ENCODE measurements at places on chromosomes 2 and 18.

DNA sequence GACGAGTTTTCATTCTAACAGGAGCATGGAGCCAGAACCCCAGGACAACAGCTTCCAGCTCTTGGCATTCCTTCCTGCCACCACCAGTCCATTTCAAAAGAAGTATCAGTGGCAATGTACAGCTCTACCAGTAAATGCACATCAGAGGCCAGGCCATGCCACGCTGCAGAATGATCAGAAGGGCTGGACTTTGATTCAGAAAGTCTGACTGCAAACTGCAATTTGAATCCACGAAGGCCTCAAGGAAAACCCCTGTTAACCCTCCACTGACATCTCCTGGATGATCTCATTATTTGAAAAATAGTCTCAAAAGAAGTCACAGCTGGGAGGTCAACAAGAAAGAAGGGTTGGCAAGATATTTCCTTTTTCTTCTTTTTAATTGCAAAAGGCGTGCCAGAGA, 119.2 kb downstream of the MYO5B start:
- no peak for DNase-seq

DNA sequence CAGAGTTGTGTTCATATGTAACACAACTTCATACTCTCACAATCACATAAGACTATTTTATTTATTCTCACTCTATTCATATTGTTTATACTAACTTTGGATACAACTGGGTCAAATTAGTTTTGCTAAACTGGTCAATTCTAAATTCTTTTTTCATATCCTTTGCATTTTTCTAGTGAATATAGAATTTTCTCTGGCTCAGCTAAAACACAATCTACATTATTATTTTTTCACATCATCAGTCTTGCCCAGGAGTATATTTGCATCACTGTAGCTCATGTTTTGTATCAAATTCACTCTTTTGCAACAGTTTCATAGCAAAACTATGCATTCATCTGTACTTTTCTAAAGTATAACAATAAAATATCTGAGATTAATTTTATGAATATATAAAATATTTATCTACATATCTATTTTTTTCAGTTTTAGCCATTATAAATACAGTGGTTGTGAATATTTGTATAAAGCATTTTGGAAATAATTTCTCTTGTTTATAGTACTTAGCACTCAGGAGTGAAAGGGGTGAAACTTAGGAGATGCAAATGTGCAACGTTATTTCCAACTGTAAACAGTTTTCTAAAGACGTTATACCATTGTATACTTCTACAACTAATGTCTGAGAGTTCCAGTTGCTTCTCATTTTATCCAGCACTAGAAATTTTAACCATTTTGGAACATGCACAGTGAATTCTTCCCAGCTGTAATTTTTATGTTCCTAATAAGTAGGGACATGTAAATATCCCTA, 854.6 kb downstream of the CBLN2 start:
- no peak for DNase-seq

DNA sequence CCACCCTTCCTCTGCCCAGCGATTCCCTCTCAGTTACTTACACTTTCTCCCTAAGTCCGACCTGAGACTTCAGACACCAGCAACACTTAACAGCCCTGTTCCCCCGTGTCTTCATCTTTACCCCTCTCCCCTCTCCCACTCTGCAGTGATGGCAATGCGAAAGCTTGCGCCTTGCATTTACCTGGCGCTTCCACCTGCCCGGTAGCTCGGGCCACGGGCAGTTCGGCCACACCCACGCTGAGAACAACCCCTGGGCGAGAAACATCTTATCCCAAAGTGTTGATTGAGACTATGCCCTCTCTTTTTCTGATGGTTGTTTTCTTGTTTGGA, 558 bp downstream of the DNAJC10 start:
- DNase-seq, result no peak

- no peak for DNase-seq
Measured at GRCh38 chr2:224572338-224572737, 12.8 kb downstream of the CUL3 start.

GRCh38 chr18:54229421-54230059, 5.1 kb upstream of the MBD2 start:
- DNase-seq, result no peak

GRCh38 chr2:168758970-168759820, 43.2 kb upstream of the NOSTRIN start:
- DNase-seq, result peak; percentile 73

GRCh38 chr18:31970617-31971016, 27.7 kb upstream of the TRAPPC8 start:
- no peak for DNase-seq

DNA sequence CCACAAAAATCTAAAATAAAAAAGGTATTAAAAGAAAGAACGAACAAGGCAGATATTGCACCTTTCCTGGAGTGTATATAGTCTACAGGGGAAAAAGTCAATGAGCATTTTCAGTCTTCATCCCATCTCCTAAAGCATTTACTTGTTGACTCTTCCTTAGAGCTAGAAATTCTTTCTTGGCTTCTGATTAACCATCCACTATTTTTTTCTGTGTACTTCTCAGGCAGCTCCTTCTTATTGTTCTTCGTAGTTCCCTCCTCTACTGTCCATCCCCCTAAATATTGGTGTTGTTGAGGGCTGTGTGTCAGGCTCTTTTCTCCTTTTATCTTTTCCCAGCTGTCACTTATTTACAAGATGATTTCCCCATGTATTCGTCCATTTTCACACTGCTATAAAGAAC, 3.5 kb upstream of the LAPTM4A start:
- no peak for DNase-seq

- no peak for DNase-seq
Measured at GRCh38 chr2:84460670-84461069, 1.6 kb upstream of the SUCLG1 start.

GRCh38 chr2:172445851-172446250, 18.5 kb downstream of the ITGA6 start:
- no peak for DNase-seq

DNA sequence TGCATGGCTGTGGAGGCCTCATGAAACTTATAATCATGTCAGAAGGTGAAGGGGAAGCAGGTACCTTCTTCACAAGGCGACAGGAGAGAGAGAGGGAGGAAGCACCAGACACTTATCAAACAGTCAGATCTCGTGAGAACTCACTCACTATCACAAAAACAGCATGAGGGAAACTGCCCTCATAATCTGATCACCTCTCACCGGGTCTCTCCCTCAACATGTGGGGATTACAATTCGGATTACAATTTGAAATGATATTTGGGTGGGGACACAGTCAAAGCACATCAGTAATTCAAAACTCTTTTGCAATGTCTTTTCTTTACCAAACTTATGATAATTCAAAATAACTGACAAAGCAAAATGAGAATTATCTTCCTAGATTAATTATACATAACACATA, 8.5 kb upstream of the CCDC68 start:
- no peak for DNase-seq

DNA sequence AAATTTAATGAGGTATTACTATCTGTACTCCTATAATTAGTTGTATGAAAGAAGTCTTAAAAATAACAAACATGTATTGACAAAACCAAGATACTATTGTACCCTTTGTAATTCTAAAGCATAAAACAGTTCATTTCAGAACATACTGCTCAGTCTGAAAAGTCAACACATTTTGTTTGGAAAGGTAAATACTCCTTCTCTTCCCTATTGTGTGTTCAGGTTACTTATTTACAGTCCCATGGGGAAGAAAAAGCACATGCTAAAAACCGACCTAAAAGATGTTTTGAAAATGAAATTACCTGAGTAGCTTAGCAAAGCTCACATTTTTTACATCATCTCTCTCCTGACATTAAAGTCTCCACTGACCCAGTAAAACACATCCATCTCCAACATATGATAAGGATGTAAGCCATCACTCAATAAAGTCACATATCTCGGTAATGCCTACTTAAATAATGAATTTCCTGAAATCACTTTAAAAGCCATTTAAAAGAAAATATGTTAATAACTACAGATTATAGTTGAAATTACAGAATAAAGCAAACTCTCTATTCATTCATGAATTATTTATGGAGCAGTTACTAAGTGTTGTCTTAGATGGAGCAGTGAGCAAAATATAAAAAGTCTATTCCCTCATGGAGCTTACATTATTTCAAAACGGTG, 75.6 kb upstream of the FZD5 start:
- no peak for DNase-seq

- no peak for DNase-seq
Measured at GRCh38 chr2:218130377-218130776, 4.5 kb downstream of the CXCR2 start.

GRCh38 chr2:67641312-67642045, 244.3 kb downstream of the ETAA1 start:
- DNase-seq, result no peak

DNA sequence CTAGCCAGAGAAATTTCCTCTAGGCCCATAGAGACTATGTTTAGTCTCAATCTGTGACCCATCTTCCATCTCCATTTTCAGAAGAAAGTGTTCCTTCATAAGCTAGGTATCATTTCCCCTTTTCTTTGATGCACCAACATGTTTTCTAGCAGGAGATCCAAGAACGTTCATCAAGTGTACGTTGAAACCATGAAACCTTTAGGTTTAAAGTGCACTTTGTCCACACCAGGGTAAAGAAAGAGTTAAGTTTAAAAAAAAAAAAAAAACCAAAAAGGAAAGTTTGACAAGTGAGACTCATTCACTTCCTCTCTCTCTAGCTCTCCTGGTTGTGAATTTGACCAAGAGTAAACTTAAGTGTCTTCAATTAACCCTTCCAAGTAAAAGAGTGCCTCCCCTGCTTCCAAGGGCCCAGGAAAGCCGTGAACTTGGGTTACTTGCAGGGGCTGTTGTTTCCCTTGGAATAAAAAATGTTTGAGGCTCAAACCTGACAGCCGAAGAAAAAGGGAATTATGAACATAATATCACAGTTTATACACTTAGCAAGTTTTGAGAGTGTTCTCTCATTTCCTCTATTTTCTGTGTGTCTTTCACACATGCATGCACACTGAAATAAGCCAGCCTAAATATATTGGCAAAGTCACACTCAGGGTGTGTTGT, 56.7 kb downstream of the LBH start:
- DNase-seq, result no peak

DNA sequence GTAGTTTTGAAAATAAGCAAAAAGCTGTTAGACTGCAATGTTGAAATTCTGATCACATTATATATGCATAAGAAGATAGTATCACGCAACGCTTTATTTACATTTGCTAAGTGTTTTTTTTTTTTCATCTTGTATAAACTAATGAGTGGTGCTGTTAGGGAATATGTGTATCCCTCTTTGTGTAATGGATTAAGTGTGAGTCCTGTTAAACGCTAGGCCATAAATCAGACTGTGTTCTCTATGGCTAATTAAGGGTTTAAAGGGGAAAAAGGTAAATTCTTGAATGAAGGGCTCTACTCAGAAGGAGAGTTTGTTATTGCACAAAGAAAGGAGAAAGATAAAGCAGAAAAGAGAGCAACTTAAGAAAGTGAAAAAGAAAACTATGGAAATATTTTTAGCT, 4.8 kb upstream of the ASXL3 start:
- DNase-seq, result peak; percentile 54

- DNase-seq, result no peak
Measured at GRCh38 chr2:79831961-79832360, 319.1 kb downstream of the CTNNA2 start.

GRCh38 chr2:230234845-230235244, 9.3 kb downstream of the SP140 start:
- DNase-seq, result no peak

- DNase-seq, result no peak
Measured at GRCh38 chr2:179247318-179248023, 17.2 kb downstream of the SESTD1 start.

DNA sequence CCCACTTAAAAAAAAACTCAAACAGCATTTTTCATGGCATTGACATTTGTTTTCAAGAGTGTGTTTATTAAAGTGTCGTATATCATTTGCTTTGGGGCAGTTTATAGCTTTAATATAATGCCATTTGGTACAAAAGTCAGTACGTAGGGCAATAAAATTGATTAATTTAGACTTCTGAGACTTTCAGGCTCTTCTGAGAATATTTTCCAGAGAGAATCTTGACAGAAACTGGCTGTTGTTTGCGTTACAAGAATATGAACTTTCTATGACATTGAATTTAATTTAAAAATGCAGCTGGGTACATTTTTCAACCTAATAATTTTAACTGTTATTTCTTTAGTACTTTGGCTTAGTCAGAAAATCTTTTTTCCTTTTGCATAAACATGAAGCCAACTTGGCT, 98.9 kb downstream of the RNF144A start:
- no peak for DNase-seq

DNA sequence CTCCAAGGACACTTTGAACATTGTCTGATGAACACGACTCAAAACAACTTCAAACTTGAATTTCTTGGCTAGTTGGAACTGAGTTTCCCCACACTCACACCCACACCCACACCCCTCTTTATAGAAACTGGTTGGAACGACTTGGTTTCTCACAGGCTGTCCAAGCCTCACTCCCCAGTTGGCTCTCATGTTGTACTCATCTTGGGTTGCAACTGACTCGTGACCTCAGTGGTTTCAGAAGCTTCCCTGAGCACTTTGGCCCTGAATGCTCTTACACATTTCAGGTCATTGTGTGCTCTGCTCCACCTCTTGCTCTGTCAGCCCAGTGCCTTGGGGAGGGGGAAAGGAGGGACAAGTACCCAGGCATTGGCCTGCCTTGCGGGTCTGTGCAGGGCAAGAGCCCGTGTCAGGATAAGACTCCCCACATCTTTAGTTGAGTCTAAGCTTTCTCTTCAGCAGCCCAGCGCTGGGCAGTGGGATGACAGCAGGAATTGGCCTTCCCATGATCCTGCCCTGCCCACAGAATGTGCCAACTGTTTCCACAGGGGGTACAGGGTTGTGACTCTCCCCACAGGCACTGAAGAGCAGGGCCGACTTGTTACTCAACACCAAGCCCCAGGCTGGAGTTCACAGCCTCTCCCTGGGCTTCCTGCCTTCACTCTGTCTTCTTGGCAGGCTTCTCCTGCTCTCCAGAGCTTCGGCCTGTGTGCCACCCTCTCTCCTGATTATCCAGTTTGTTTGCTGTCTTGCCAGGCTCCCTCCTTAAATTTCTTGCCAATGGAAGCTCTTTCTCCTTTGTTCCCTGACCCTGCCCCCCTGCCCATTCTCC, 104.6 kb downstream of the RTN4 start:
- no peak for DNase-seq

DNA sequence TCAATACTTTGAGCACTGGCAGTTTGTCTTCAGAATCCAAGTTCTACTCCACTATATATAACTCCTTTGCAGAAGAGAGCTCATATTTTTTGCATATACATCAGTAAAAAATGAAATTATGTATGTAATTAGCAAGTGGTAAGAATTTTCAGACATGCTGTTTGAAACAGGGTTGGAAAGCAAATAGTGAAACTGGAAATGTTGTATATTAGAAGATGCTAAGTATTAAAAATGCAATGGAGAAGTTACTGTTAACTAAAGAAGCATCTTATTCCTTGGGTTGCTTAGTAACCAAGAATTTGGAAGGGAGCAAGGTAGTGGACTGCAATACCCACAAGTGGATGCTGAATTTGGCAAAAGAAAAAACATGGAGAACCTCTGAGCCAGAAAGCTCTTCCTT, 88.6 kb upstream of the DLGAP1 start:
- DNase-seq, result no peak

- DNase-seq, result peak; percentile 90
Measured at GRCh38 chr2:231961349-231962166, at the start of gene DIS3L2. Gene DIS3L2, plus strand, starts transcription at chr2:231961713. Its CDS starts 53,215 bp downstream, at chr2:232014928.

- DNase-seq, result no peak
Measured at GRCh38 chr2:40430776-40431599, 20.9 kb downstream of the SLC8A1 start.

GRCh38 chr18:35588995-35589394, 7.5 kb downstream of the GALNT1 start:
- DNase-seq, result no peak
